Natural killer cell (primary cell): ENCODE measurements at places on chromosomes 4 and X. TPM values are rescaled to one million over a fixed set of nuclear protein-coding genes. Genes with fewer than 3 reads are reported as not detected.

Gene MGARP
- 0.78 TPM for total RNA-seq

DNA sequence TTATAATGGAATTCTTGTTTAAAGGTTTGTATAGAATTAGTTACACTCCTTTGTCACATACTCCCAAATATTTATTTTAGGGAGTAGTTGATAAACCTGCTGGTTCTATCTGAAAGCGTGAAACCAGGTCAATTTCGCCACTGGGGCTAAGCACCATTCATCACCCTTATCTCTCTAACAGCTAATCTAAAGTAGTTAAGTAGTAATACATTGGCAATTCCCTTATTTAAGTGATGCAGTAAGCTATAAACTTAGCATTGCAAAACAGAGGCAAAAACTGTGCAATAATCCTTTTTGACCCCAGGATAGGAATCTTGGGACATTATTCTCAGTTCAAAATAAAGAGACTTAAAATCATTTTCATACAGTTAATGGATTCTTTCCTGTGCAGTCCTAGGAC, 33.7 kb upstream of the PTPN13 start:
- no peaks in the 10 kb centered on the region for H3K27me3 ChIP-seq
- H3K4me3 ChIP-seq, result no peak overlapping the region
- H3K4me1 ChIP-seq, result no peaks in the 10 kb centered on the region
- H3K27ac ChIP-seq, result no peak overlapping the region
- no peaks in the 10 kb centered on the region for H3K36me3 ChIP-seq
- no peak for DNase-seq

- H3K27ac ChIP-seq, result no peak overlapping the region
- peaks cover 18% of the 10 kb centered on the region for H3K4me1 ChIP-seq
- H3K27me3 ChIP-seq, result no peaks in the 10 kb centered on the region
- peaks cover 19% of the 10 kb centered on the region for H3K36me3 ChIP-seq
- no peak overlapping the region for H3K4me3 ChIP-seq
- no peak for DNase-seq
Measured at GRCh38 chrX:154529206-154529612, 13.2 kb upstream of the FAM3A start.

Gene FOXR2
- total RNA-seq, result not detected
